ENCODE measurements at places on chromosomes 5 and 9.

DNA sequence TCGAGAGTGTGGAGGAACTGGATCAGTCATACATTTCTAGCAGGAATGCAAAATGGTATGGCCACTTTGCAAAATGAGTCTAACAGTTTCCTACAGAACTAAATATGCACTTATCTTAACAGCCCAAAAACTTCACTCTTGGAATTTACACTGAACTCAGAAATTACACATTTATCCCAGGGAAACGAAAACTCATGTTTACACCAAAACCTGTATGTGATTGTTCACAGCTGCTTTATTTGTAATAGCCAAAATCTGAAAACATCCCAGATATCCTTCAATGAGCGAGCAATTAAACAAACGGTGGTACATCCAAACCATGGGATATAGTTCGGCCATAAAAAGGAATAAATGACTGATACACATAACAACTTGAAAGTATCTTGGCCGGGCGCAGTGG is 62.0 kb downstream of the RNF130 start:
- no peak for DNase-seq

DNA sequence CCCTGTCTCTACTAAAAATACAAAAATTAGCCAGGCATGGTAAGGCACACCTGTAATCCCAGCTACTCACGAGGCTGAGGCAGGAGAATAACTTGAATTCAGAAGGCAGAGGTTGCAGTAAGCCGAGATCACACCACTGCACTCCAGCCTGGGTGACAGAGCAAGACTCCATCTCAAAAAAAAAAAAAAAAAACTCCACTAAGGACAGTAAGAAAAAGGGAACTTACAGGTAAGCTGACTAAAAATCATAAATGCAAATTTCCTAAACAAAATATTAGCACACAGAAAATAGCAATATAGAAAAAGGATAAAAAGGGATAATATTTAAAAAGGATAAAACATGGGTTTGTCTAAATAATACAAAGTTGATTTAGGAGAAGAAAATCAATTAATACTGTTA is 27.9 kb upstream of the HNRNPA0 start:
- no peak for DNase-seq

DNA sequence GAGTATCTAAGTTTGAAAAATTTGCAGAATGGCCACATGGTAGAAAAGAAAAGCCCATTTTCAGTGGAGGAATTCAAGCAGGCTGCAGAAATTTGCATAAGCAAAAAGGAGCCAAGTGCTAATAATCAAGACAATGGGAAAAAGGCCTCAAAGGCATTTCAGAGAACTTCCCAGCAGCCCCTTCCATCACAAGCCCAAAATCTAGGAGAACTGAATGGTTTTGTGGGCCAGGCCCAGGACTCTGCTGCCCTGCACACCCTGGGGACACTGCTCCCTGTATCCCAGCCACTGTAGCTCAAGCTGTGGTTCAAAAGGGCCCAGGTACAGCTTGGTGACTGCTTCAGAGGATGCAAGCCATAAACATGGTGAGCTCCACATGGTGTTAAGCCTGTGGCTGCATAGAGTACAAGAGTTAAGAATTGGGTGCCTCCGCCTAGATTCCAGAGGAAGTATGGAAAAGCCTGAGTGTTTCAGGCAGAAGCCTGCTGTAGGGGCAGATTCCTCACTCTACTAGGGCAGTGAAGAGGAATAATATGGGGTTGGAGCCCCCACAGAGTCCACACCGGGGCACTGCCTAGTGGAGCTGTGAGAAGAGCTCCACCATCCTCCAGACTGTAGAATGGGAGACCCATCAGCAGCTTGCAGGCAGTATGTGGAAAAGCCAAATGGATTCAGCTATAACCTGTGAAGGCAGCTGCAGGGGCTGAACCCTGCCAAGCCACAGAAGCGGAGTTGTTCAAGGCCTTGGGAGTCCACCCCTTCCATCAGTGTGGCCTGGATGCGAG is 720.7 kb upstream of the CTNND2 start:
- no peak for DNase-seq

- DNase-seq: no peak
Observed at GRCh38 chr9:131976157-131977108, 103.2 kb downstream of the MED27 start.

DNA sequence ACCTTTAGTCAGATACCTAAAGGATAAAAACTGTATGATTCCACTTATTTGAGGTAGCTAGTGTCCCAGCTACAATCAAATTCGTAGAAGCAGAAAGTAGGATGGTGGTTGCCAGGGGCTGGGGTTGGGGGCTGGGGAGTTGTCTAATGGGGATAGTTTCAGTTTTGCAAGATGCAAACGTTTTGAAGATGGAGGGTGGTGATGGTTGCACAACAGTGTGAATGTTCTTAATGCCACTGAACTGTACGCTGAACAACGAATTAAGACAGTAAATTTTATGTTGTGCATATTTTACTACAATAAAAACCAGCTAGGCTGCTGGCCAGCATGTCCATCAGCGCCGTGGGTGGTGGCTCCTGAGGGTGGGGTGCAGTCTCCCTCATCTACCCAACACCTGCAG is 137.8 kb downstream of the GADD45G start:
- no peak for DNase-seq

DNA sequence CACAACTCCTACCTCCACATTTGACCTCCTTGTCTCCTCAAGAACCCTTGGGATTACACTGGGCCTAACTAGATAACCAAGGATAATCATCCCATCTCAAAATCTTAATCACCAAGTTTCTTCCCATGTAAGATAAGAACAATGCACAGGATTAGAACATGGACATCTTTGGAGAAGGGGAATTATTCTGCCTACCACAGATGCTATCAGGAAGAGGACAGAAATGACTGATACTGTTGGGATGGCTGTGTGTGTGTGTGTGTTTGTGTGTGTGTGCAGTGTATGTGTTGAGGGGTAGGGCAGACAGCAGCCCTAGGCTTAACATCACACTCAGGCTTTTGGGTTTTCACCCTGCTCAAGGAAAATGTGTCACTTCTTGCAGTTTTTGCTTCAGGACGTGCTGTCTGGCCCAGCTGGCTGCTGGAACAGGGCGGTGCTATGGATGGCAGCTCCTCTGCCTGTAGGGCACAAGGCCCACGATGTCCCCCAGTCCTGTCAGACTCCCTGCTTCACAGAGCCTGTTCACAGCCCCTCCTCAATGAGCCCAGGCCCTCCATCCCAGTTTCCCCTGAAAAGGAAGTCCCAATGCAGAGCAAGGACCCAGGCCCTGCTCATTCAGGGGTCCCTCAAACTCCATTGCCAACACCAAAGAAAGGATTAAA is 7.7 kb downstream of the CA9 start:
- no peak for DNase-seq

DNA sequence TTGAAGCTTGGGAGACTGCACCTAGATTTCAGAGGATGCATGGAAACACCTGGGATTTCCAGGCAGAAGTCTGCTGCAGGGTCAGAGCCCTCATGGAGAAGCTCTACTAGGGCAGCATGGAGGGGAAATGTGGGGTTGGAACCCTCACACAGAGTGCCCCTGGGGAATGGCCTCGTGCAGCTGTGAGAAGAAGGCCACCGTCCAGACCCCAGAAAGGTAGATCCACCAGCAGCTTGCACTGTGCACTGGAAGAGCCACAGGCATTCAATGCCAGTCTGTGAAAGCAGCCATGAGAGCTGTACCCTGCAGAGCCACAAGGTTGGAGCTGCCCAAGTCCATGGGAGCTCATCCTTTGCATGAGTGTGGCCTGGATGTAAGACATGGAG is 285.3 kb upstream of the FAM174A start:
- DNase-seq: no peak

DNA sequence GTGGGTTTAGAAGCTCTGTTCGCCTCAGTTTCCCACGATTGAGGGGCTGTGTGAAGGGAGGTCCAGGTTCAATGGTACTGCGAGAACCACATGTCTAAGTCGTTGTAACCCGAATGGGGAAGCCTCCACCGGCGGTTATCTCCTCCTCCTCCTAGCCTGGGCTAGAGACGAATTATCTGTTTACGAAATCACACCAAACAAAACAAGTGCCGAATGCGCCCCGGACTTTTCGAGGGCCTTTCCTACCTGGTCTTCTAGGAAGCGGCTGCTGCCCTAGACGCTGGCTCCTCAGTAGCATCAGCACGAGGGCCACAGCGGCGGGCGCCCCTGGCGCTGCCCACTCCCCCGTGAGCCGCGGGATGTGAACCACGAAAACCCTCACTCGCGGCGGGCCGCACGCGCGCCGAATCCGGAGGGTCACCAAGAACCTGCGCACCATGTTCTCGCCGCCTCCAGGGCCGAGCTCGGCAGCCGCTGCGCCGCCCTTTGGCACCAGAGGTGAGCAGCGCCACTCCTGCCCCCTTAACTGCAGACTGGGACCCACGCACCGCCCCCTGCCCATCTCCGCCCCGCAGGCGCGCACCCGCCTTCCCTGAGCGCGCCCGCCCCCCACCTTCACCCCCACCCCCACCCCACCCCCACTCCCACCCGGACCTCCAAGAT is at the start of gene CDKN2A:
CDKN2A (minus strand) TSS at position 500 of the 663 bp plus-strand sequence.
- no peak for DNase-seq

DNA sequence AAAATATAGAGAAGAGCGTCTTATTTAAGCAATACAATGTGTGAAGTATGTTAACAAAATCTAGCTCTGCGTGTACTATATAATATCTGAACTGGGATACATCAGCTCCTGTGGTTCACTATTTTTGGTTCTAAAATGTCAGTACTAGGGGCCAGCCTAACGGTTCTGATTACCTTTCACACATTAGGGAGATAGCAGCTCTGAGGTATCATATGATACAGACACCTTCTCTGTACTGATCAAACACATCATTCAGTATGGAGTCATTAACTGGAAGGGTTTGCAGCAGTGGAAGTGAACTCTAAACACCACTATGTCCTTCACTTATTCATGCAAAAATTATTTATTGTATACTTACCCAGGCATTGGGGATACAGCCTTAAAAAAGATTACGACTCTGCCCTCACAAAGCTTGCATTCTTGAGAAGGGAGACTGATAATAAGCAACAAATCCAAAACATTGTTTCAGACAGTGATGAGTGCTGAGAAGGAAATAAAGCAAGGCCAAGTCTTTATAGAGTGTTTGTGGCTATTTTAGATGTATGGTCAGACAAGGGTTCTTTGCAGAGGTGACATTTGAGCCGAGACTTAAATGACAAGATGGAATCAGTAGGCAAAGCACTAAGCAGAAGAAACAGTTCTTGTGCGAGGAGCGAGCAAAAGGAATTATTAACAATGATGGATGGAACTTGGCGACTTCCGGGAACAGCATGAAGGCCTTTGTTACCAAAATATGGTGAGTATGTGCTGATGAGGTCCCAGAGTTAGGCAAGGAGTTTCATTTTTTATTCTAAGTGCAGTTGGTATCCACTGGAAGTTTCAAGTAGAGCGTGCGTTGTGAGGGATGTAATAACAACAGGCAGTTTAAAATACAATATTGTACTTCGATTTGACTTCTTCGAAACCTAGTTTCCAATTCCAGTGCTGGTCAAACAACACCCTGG is 1.8 kb upstream of the LNPEP start:
- DNase-seq: no peak

- DNase-seq: no peak
Observed at GRCh38 chr9:128828267-128828666, 1.3 kb downstream of the SPOUT1 start.

DNA sequence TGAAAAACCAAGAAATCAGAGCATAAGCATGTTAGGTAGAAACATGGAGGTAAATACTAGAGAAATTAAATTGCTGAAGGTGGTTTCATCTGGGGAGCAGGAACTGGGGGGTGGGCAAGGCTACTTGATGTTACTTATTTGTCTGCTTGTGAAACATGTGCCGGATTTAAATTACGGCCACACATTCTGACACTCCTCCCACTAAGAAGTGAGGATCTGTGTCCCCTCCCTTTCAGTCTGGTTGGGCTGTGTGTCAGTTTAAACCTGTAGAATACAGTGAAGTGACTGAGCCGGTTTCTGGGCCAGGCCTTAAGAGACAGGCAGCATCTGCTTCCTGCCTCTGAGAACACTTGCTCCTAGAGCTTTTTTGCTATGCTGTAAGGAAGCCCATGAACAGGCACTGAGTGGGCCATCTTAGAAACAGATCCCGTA is 2.3 kb upstream of the IARS1 start:
- DNase-seq: no peak

- DNase-seq: no peak
Observed at GRCh38 chr9:83034587-83034986, 28.4 kb downstream of the RASEF start.

DNA sequence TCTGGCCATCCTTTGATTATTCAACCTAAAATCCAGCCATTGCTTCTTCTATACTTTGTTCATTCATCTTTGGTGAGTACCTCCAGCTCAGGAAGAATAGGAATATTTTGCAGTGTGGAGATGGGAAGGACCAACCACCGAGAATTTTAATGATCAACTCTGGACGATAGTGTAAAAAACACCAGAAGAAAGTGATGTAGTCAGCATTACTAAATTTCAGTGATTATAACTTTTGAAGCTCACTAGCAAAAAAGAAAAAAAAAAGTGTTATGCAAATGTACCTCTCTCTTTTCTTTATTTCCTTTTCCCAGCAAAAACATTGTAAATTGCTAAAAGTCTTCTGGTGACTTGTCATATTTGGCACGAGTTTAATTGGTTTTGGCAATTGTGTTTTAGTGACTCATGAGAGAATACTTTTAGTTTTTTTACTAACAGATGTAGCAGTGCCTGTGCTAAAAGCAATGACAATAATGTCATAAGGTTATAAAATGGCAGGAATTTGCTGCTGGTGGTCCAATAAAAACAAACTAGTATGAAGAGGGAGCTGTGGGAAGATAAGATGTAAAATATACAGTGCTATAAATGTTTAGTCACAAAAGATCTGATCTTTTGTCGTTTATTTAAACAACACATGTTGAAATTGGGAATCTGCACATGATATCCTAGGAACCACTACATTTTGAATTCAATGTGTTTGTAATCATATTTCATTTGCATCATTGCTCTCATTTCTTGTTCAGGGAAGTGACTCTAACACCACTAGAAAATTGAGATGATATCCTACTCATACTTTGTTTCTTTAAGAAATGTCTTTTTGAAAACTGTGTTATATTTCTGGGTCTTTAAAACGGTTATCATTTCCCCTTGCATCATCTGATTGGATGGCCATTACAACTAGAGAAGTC is 81.3 kb upstream of the ERCC6L2 start:
- no peak for DNase-seq

DNA sequence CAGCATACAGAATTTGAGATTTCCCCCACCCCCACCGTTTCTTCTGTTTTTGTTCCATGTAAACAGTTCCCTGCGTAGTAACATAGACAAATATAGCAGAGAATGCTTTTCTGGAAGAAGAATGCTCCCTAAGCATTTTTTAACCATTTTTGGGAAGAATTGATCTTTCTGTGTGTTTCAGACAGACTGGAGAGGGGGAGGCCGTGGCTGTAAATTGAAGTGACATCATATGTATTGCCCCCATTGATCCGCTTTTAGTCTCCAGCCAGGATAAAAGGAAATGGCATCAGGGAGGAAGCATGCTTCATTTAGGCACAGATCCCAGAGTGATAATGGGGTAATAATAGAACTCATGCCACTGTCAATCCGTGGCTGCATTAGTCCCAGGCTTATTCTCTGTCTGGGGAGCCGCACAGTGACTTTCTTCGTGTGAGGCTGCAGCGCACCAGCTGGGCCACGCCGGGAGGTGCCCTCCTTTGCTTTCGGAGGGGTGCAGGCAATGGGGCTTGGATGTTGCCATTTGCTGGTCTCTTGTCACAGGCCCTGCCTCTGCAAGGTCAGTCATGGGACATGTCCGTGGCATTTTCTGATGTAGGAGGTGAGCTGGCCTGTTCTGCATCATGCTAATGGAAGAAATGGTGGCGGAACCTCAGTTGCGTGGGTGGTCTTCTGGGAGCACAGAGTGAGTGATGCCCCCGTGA is 261.5 kb downstream of the FANCC start:
- no peak for DNase-seq

All from suprapubic skin (tissue), 4 donors.